ENCODE measurements at places on chromosomes 7 and 10.

GRCh38 chr7:108059526-108059925 lies 56.6 kb upstream of the LAMB1 start:
- DNase-seq: no peak

- no peak for DNase-seq
These were observed 110.8 kb downstream of the CD36 start for GRCh38 chr7:80749270-80749669.

DNA sequence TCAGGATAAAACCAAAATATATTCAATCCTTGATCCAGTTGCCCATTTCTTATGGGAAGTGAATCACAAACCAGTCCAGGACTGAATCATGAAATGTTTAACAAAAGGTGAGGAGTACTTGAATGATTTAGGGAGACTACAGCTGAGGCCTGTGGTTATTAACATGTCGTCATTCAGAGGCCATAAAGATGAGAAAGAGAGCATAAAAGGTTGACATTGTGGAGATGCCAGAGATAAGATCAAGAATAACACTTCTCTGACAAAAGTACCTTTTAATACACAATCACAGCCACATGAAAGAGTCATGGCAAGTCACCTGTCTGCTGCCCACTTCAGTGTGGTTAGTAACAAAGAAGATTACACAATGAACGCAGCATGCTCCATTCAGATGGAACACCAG lies 1195.7 kb upstream of the SORCS1 start:
- no peak for DNase-seq

- no peak for DNase-seq
These were observed 1.1 kb downstream of the KIAA1217 start for GRCh38 chr10:24209946-24210491.

DNA sequence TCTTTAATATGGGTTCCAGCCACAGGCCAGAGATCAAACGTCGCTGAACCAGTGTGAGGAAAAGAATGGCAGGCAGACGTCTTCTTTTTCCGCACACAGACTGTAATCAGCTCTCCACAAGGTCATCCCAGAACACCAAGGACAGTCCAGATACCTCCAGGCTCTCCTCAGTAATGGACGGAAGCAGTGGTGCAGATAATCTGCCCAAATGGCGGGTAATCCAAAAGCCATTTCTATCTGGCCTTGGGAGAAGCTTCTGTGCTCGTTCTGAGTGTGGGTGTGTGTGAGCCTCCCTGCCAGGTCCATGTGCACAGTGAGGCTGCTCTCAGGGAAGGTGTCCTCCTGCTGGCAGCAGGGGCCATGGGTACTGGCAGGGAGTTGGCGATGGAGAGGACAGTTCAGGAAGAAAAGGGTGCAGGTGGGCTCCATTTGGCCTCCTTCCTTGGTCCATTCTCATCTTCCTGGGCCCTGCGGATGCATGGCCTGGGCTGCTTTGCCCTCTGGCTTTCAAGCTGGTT lies 15.6 kb upstream of the TEX36 start:
- no peak for DNase-seq

GRCh38 chr10:19843487-19843886 lies 27.3 kb downstream of the PLXDC2 start:
- DNase-seq: no peak

DNA sequence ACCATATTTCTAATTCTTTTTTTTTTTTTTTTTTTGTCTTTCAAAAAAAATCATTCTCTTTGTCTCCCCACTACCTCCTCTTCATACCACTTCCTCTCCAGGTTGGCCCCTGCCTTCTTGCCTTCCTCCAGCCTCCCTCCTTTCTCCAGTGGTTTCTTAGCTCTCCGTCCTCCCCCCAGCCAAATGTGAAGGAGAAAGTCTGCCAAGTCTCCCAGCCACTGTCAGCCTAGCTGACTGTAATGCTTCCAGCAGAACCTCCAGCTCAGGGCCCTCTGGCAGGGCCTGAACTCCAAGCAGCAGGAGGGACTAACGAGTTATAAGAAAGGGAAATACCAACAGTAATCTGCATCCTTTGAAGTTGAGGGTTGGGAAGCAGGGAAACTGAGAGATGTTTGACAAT lies 35.5 kb upstream of the BICC1 start:
- peak; percentile 32 for DNase-seq

DNA sequence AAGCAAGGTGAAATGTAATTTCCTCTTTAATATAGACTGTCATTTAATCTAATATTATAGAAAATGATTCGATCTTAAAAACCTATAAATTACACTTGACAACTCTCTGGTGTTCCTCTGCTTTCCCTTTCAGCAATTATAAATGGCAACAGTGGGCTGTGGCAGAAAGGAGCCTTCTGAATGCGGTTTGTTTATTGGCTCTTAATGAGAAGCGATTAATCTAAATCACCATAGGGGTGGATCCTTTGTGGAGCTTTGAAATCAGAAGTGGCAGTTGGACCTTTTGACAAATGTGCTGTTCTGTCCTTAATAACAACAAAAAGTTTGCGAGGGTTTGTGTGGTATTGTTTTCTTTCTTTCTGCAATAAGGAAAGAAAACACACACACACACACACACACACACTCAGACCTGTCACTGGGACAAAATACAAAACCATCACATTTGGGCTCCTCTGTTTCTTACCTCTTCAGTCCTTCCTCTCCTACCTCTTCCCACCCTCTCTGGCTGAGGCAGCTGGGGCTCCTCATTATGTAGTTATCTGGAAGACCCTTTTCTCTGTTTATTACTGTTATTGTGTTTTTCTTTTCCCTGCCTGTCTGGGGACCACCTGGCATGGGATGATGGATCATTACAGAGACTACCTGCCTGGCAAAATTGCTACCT lies 316.2 kb downstream of the SORCS3 start:
- no peak for DNase-seq

GRCh38 chr7:148726385-148726784 lies 27.7 kb downstream of the CUL1 start:
- DNase-seq: no peak

DNA sequence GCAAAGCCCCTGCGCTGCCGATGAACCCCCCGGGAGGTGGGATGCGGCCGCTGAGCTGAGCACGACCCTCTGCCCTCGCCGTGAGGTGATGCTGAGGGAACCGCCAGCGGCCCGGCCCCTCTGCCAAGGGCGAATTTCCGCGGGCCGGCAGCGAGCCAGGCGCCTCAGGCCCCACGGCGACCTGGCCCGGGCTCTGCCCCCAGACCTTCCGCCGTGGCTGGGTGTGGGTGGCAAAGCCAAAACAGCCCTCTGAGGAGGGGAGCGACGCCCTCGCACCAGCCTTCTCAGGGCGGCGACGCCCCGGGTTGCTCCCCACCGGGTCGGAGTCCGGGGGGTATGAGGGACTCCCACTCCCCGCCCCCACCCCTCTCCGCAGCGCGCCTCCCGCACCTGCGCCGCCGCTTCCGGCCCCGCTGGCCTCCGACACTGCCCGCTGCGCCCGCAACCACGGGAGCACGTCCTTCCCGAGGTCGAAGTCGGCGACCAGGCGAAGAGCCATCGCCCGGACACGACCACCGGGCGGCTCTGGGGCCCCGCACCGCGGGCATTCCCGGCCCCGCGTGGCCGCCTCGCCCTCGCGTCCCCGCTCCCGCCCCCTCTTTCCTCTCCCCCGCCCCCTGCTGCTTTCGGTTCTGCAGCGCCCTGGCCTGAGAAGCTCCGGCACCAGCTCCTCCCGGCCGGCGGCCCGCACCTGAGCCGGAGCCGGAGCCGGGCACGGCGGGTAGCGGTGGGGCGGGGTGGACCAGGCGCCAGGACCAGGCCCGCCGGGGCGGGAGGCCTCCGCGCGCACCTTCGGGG lies at the start of gene GSAP:
Gene GSAP, minus strand, starts transcription at position 527 of the 798 bp plus-strand sequence. Its CDS starts 28 bp downstream, at position 499.
- DNase-seq: no peak

GRCh38 chr7:142057101-142057500 lies 54.4 kb upstream of the MGAM2 start:
- DNase-seq: no peak

- DNase-seq: no peak
These were observed 142.8 kb downstream of the CXCL12 start for GRCh38 chr10:44242091-44242490.

DNA sequence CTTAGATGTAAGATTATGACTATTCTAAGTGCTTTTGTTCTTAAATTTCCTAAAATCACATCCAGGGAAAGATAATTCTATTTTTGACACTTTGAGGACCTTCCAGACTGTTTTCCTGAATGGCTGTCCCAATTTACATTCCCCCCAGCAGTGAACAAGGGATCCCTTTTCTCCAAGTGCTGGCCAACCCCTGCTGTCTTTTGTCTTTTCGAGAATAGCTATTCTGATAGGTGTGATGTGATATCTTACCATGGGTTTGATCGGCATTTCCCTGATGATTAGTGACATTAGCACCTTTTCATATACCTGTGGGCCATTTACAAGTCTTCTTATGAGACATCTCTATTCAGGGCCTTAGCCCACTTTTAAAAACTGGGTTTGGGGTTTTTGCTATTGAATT lies 526.7 kb upstream of the FZD8 start:
- DNase-seq: no peak

DNA sequence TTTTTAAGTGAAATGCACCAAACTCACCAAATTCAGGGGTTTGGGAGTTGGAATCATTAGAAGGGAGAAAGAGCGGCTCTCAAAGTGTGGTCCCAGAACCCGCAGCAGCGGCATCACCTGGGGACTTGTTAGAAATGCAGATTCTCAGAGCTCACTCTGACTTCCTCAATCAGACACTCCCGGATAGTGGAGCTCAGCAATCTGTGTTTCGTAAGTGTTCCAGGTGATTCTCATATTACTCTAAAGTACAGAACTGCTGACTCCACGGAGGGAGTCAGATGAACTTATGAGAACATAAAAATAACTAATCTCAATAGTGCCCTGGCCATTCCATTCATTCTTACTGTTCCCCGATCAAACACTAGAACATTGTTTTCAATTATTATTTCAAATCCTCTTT lies 358.7 kb upstream of the MYO3A start:
- no peak for DNase-seq

- no peak for DNase-seq
These were observed 275.4 kb downstream of the PARD3 start for GRCh38 chr10:34539533-34540315.

DNA sequence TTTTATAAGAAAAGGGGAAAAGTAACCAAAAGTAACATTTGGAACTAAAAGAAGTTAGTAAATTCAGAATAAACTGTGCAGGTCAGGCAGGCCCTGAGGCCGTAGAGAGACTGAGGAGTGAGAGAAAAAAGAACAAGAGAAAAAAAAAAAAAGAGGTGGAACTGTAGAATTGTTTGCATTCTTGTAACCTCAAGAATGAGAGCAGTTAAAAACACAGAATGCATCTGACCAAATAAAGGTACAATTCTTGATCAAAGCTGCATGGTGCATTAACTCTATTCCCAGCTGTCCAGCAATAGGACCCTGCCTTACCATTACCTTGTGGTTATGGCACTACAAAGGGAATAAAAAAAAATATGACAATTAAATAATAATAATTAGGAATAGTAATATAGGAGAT lies 170.1 kb upstream of the SEMA3A start:
- DNase-seq: peak; percentile 28

DNA sequence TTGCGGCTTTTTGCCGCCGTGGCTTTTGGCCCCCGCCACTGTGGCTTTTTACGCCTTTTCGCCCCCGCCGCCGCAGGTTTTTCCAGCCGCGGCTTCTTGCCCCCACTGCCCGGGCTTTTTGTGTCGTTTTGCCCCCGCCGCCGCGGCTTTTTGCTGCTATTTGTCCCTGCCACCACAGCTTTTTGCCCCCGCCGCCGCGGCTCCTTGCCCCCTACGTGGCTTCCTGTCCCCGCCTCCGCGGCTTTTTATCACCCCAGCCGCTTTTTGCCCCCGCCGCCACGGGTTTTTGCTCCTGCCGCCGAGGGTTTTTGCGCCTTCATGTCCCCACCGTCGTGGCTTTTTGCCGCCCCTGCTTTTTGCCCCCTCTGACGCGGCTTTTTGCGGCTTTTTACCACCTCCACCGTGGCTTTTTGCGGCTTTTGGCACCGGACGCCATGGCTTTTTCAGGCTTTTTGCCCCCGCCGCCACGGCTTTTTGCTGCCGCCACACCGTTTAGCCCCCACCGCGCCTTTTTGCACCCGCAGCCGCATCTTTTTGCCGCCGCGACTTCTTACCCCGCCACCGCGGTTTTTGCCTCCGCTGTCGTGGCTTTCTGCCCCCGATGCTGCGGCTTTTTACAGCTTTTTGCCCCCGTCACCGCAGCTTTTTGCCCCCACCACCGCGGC lies 637.0 kb downstream of the ZNF716 start:
- DNase-seq: no peak

DNA sequence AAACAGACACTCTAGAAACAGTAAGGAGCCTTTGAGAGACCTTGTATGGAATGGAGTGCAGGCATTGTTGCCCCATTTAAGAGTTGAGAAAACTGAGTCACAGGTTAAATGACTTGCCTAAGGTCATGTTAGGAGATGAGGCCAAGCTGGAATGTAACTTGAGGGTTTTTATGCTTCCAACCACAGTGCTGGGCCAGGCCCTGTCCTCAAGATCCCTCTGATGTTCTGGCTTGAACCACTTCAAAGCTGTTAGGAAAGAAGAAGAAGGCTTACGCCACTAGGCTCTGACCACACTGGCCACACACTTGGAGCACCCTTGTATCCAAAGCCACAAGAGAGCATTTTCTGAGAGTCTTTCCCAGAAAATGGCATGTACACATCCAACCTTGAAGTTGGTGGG lies 42.7 kb downstream of the PLAU start:
- no peak for DNase-seq

DNA sequence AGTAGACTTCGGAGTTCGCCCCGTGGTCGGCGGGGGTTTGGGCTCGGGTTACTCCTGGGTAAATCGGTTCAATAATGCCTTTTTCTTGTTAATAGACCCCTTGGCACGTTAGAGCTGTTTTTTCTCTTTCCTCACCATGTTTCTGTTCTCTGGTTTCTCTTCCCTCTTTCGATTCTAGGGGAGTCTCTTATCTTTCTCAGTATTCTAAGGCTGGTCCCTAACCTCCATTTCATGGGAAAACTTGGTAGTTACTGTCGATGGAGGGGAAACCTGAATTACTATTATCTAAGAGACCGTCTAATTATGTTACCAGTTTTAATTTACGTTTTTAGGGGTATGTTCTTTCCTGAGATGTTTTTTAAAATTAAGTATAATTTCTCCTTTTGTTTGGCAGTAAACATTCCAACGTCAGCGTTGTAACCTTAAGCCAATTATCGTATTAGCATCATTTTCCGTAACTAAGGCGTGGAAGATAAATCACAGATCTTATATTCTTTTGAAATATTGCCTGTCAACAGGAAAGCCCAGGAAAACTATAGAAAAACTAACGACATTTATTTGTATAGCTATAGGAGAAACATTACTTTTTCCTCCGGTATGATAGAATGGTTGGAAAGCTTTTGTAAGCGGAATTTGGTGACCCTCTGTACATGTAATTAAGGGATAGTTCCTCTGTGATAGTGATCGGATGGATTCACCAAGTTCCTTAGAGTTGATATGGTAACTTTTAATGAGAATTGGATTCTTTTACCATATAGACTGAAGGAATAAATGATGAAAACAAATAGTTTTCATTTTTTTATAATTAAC lies 847 bp downstream of the BTAF1 start:
- no peak for DNase-seq

- DNase-seq: no peak
These were observed 54.1 kb upstream of the STK17A start for GRCh38 chr7:43528576-43529354.
